Central memory CD8-positive, alpha-beta T cell (primary cell): ENCODE measurements at places on chromosomes 13 and 19.

DNA sequence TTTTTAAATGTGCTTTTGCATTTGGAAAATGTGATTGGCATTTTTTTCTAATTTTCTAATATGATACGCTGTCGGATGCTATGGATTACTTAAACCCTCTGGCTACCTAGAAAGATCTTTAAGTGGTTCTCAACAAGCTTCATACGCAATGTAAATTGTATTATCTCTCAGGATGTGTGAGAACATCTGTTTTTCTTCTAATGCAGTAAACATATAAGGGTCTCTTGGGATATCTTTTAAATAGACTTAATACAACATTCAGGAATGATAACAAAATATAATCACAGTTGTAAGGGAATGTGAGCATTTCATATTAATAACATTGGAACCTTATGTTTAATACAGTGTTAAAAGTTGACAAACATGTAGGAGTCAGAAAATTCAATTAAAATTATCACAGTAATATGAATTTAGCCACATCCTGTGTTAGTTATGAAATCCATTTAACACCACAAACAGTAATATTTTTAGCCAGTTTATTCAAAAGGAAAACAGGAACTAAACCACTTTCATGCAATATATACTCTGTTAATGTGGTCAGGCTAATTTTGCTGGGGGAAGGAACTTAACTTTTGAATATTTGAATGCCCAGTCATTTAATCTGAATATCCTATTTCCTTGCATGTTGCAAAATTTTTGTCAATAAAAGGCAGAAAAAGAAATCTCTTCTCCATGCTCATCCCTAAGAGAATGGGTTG lies 15.0 kb upstream of the ALOX5AP start:
- H3K27me3 ChIP-seq, result no peaks in the 10 kb centered on the region
- no peak overlapping the region for H3K4me3 ChIP-seq
- peaks cover 19% of the 10 kb centered on the region for H3K4me1 ChIP-seq
- H3K27ac ChIP-seq, result no peak overlapping the region
- no peak for DNase-seq
- no peaks in the 10 kb centered on the region for H3K36me3 ChIP-seq

DNA sequence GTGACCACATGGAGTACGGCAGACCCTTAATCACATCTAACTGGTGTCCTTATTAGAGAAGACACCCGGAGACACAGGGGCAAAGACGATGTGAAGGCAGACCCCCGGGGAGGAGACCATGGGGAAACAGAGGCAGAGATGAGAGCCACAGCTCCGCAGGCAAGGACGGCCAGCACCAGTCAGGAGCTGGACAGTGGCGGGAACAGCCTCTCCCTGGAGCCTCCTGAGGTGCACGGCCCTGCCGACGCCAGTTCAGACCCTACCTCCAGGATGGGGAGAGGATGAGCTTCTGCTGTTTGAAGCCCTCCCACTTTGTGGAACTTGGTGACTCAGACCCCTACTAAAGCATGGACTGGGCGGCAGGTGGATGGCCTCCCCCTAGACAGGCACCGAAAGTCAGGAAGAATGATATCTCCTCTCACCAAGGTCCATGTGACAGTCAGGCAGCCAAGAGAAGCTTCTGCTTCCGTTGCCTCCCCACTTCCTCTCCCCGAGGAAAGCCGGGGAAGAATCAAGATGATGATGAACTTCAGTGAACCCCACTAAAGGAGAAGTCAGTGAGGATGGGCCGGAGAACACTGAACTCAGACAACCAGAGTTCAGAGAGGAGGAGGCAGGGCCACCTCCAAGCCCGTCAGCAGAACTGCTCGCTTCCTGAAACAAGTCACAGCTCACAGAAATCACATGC lies 25.4 kb downstream of the RAB20 start:
- H3K4me3 ChIP-seq, result no peak overlapping the region
- H3K27ac ChIP-seq, result no peak overlapping the region

DNA sequence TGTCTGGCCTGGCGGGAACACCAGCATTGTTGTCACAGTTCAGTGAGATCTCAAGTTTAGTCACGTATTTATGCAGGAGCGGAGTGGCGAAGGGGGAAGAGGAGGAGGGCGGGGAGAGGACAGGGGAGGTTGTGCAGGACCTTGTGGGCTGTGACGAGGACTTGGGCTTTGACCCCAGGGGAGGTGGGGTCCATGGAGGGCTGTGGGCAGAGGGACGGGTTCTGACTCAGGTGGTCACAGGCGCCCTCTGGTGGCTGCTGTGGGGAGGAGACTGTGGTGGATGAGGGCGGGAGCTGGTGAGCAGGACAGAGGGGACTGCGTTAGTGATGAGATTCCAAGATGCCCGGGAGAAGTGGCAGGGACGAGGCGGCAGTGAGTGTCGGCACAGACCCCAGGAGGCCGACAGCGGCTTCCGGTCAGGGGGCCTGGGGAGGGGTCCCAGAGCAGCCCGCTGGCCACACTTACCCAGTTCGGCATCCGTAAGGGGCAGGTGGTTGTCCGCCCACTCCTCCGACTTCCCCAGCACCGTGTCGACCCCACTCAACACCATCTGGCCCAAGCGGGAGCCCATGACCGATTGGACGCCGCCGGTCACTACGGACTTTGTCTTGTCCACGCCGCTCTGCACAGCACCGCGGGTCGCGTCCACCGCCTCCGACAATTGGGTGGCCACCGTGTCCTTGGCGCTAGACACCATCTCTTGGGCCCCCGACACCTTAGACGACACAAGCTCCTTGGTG lies 15.7 kb downstream of the PLIN3 start:
- peak; percentile 67 for DNase-seq
- H3K36me3 ChIP-seq, result peaks cover 26% of the 10 kb centered on the region
- no peak overlapping the region for H3K4me3 ChIP-seq
- no peaks in the 10 kb centered on the region for H3K27me3 ChIP-seq
- no peak overlapping the region for H3K27ac ChIP-seq

- no peaks in the 10 kb centered on the region for H3K36me3 ChIP-seq
- peaks cover 5% of the 10 kb centered on the region for H3K4me1 ChIP-seq
- H3K27me3 ChIP-seq, result no peaks in the 10 kb centered on the region
- H3K27ac ChIP-seq, result no peak overlapping the region
- no peak overlapping the region for H3K4me3 ChIP-seq
- no peak for DNase-seq
Measured at GRCh38 chr13:109818886-109819285, 32.5 kb upstream of the IRS2 start.

GRCh38 chr13:77810878-77811277 lies 107.8 kb downstream of the EDNRB start:
- no peak overlapping the region for H3K4me3 ChIP-seq
- H3K27ac ChIP-seq, result no peak overlapping the region
- no peaks in the 10 kb centered on the region for H3K27me3 ChIP-seq
- no peaks in the 10 kb centered on the region for H3K4me1 ChIP-seq

- no peaks in the 10 kb centered on the region for H3K4me1 ChIP-seq
- no peak overlapping the region for H3K27ac ChIP-seq
- H3K4me3 ChIP-seq, result no peak overlapping the region
- peaks cover 48% of the 10 kb centered on the region for H3K27me3 ChIP-seq
- no peak for DNase-seq
Measured at GRCh38 chr13:111020546-111020945, 94.6 kb upstream of the ARHGEF7 start.

- H3K4me1 ChIP-seq, result no peaks in the 10 kb centered on the region
- H3K27ac ChIP-seq, result no peak overlapping the region
- peaks cover 58% of the 10 kb centered on the region for H3K27me3 ChIP-seq
- H3K4me3 ChIP-seq, result no peak overlapping the region
Measured at GRCh38 chr19:29247051-29247450, 34.1 kb upstream of the UQCRFS1 start.

GRCh38 chr13:100392709-100393630 lies 195.6 kb downstream of the GGACT start:
- no peaks in the 10 kb centered on the region for H3K4me1 ChIP-seq
- H3K4me3 ChIP-seq, result no peak overlapping the region
- H3K27me3 ChIP-seq, result no peaks in the 10 kb centered on the region
- no peak overlapping the region for H3K27ac ChIP-seq
- DNase-seq, result no peak

- no peak overlapping the region for H3K27ac ChIP-seq
- H3K36me3 ChIP-seq, result no peaks in the 10 kb centered on the region
- no peaks in the 10 kb centered on the region for H3K27me3 ChIP-seq
Measured at GRCh38 chr13:80374901-80375300, 34.0 kb upstream of the SPRY2 start.

- peaks cover 55% of the 10 kb centered on the region for H3K4me1 ChIP-seq
- no peak for DNase-seq
Measured at GRCh38 chr13:46666727-46667456, 113.9 kb downstream of the LRCH1 start.

DNA sequence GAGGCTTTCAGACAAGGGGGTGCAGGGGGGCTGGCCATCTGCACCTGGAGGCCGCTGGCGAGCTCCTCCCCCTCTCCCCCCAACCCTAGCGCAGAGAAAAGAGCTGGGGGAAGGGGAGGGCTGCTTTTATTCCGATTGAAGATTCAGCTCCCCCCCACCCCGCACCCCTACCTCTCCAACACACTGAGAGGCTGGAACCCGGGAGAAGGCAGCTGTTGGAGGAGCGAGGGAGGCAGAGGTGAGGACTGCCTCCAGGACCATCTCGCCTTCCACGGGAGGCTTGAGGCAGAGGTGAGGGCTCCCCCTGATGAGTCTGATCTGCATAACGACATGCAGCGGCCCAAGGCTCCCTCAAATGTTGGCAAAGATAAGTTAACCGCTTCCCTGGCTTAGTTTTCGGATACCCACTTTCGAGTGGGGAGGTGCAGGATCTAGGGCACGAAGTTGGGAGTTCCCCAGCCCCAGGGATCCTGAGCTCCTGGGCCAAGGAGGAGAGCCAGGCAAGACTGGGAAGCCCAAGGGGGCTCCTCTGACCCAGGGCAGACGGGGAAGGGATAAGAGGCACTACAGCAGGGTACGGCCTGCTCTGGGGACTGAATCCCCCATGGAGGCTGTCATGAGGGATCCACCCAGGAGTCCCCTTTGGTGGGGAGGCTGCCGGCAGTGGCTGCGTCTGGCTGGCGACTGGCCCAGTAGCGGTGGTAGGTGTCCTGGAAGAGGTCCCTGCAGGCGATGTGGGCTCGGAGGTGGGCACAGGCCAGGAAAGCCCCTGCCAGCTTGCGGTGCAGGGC lies 1.2 kb upstream of the NUMBL start:
- peak overlapping the region; percentile 81 for H3K4me3 ChIP-seq

GRCh38 chr19:35310811-35311465 lies 18.0 kb upstream of the CD22 start:
- H3K4me1 ChIP-seq, result no peaks in the 10 kb centered on the region
- peaks cover 2% of the 10 kb centered on the region for H3K36me3 ChIP-seq
- H3K27me3 ChIP-seq, result peaks cover 38% of the 10 kb centered on the region
- no peak overlapping the region for H3K27ac ChIP-seq

- H3K36me3 ChIP-seq, result no peaks in the 10 kb centered on the region
- no peaks in the 10 kb centered on the region for H3K27me3 ChIP-seq
- no peak overlapping the region for H3K27ac ChIP-seq
- no peaks in the 10 kb centered on the region for H3K4me1 ChIP-seq
- DNase-seq, result no peak
- H3K4me3 ChIP-seq, result no peak overlapping the region
Measured at GRCh38 chr13:106340249-106340648, 195.2 kb downstream of the EFNB2 start.

- H3K27me3 ChIP-seq, result peaks cover 34% of the 10 kb centered on the region
- H3K27ac ChIP-seq, result no peak overlapping the region
- H3K36me3 ChIP-seq, result peaks cover 4% of the 10 kb centered on the region
- no peaks in the 10 kb centered on the region for H3K4me1 ChIP-seq
Measured at GRCh38 chr19:8334458-8335342, 8.4 kb downstream of the KANK3 start.

GRCh38 chr13:51222037-51222685 lies at the start of gene FAM124A:
Gene FAM124A (plus strand): TSS chr13:51222398. CDS start chr13:51222502, 104 bp downstream.
- peaks cover 2% of the 10 kb centered on the region for H3K36me3 ChIP-seq
- no peak for DNase-seq
- H3K4me1 ChIP-seq, result no peaks in the 10 kb centered on the region

DNA sequence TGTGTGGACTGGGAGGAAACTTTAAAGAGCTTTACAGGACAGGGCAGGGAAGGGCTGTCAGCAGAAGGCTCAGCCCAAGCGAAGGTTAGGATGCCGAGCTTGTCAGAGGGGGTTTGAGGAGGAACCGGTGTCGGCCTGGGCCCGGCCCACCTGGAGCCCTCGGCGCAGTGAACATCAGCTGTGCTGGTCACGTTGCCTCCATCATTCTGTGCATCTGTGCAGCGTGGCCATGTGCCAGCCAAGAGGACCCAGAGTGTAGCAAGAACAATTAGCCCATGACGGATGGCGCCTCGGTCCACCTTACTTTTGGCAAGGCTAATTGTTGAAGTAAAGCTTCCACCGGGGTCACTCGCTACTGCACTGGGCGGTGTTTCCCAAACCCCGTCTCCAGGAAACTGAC lies 161.4 kb downstream of the PTPRS start:
- no peak overlapping the region for H3K4me3 ChIP-seq
- peaks cover 11% of the 10 kb centered on the region for H3K27me3 ChIP-seq
- H3K36me3 ChIP-seq, result peaks cover 2% of the 10 kb centered on the region
- no peaks in the 10 kb centered on the region for H3K4me1 ChIP-seq
- no peak for DNase-seq

DNA sequence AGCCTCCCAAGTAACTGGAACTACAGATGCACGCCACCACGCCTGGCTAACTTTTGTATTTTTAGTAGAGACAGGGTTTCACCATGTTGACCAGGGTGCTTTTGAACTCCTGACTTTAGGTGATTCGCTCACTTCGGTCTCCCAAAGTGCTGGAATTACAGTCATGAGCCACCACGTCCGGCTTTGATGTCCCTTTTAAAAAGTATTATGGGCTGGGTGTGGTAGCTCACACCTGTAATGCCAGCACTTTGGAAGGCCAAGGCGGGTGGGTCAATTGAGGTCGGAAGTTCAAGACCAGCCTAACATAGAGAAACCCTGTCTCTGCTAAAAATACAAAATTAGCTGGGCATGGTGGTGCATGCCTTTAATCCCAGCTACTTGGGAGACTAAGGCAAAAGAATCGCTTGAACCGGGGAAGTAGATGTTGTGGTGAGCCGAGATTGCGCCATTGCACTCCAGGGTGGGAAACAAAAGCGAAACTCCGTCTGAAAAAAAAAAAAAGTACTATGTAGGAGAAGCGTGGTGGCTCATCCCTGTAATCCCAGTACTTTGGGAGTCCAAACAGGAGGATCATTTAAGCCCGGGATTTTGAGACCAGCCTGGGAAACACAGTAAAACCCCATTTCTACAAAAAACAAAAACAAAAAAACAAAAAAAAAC lies 22.8 kb upstream of the ERVV-1 start:
- H3K4me3 ChIP-seq, result no peak overlapping the region
- H3K27me3 ChIP-seq, result no peaks in the 10 kb centered on the region
- H3K36me3 ChIP-seq, result peaks cover 5% of the 10 kb centered on the region

DNA sequence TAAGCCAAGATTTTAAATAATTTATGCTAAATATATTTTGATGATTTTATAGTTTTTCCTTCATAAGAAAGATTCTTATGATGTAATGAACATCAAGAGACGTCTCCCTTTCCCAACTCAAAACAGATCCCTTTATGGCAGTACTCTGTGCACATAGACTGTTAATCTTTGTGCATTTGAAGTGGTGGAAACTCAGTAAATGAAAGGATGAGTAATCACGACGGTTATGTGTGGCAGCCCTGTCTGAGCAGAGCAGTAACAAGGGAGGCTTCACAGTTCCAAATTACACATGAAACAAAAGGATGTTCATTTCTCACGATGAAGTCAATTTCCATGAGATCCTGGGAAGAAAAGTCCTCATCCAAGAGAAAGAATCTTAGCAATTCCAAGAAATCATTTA lies 498.1 kb downstream of the KLF5 start:
- no peaks in the 10 kb centered on the region for H3K36me3 ChIP-seq
- H3K27ac ChIP-seq, result no peak overlapping the region
- DNase-seq, result no peak
- no peaks in the 10 kb centered on the region for H3K4me1 ChIP-seq
